ENCODE measurements at places on chromosomes 1 and 21. TPM values are rescaled to one million over a fixed set of nuclear protein-coding genes. Genes with fewer than 3 reads are reported as not detected.
A peak's percentile ranks its signal among the peaks of the same experiment; 100 is the strongest.

DNA sequence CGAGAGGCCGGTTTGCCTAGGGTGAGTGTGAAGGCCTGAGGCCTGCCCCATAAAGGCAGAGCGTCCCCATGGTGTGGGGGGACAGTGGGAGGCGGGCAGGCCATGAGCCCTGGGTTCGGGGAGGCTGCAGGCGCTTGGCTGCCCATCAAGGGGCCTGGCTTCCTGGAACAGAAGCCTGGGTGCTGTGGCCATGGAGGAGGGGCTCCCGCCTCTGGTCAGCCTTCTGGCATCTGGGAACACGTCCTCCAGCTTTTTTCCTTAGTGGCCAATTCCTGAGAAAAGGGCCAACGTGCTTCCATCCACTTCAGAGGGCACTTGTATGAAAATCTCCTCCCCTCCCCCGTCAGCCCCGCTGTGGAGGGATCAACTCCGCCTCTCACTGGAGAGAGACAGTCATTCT lies 58.7 kb downstream of the PRDM16 start:
- DNase-seq, result no peak

GRCh38 chr1:184422490-184423233 lies 35.8 kb downstream of the C1orf21 start:
- DNase-seq, result peak; percentile 19

DNA sequence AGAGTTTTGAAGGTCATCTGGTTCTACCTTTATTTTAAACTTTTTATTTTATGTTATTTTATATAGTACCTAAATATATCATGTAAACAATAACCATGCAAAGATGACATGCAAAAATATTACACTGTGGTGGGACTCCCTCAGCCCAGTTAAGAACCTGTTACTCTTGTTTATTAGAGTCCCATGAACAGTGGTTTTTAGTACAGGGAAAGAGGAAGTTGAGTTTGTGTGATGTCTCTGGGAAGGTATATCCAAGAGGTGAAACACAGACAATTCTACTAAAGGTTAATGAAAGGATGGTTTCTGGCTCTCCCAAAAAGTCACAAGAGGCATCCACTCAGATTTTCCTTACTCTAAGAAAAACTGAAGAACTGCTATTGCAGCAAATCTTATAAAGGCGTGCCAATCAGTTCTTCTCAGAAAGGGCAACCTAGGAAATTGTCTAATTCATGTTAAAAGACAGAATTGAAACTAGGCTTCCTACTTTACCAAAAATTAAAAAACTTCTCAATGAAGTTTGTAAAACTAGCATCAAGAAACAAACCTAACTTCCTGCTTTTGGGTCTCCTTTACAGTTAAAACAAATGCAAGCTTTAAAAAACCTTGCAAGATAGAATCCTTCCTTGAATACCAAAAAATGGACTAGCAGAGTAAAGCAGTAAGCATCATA lies 19.9 kb downstream of the GFI1 start:
- no peak for DNase-seq

DNA sequence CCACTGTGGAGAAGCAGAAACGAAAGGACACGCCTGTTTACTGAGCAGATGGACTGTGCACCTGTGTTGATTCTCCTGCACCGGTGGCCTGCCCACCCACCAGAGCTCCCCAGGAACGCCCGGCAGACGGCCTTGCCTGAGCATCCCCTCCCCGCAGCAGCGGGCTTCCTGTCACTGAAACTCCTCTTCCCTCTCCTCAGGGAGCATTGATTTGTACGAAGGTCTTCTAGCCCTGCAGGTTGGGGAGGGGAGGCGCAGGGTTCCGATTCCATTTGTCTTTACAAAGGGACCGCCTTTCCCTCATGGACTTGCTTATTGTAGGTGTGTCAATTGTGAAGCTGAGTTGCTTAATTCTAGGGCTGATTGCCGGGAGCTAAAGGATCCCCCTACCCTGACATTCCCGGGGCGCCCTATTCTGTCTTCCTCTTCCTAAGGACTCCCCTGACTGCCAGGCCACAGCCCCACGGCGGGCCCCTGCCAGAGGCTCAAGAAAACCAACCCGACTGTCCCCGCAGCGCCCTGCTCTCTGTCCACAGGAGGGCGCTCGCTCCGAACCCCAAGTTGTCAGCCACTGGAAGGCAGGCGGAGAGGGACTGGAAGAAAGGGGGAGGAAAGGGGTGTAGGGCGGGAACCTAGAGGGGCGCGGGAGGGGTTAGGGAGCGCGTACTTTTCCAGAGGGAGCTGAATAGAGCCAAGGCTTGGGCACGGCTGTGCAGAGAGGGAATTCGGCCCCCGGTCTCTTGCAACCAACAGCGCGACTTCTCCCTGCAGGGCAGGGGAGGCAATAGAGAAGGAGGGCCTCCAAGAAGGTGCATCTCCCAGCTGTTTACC lies 2.8 kb downstream of the S100A6 start:
- peak; percentile 84 for DNase-seq

DNA sequence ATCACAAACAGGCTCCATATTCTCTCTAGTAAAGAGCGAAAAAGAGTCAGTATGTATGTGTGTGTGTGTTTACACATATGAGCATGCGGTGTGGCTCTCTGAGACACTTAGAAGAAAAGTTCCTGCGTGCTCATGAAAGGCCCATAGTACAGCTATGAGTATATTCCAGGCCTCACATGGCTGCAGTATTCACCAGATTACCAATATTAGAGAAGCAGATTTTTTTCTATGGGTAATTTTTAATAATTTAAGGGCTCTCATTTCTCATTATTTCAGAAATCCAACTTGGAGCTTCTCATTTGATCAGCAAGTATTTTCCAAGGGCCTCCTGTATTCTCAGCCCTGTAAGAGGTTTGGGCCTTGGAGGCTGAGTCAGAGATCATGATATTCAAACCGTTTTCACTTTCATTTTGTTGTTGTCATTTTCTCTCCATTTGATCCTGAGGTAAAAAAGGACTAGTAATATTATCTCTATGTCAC lies 232.9 kb upstream of the SGIP1 start:
- DNase-seq, result no peak

DNA sequence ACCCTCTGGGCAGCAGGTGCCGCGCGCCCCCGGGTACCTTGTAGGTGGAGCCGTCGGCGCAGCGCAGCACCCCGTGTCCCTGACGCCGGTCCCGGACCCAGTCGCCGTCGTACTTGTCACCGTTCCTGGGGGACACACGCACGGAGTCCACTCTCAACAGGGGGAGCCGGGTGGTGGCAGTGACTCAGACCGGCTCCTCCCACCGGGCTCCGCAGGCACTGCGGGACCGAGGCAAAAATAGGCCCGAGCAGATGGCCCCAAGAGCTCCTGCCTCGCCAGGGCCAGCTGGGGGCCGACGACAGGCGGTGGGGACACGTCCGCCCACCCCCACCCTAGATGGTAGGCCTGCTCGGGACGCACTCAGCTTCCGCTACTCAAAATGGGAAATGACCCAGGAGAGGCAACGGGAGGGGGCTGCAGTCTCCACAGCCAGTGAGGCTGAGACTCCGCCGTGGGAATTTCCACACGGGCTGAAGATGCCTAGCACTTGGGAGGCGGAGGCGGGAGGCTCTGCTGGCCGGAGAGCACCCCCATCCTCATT lies 6.3 kb downstream of the MORN1 start:
- no peak for DNase-seq

The OR2T35 gene
- not detected for total RNA-seq

The INSRR gene
- 3.0 TPM for total RNA-seq

The MEAF6 gene
- 175 TPM for total RNA-seq

The MROH7 gene
- total RNA-seq, result 18.0 TPM

The ELAPOR1 gene
- total RNA-seq, result 621 TPM

The LCE2C gene
- total RNA-seq, result 1.8 TPM

The CFAP74 gene
- total RNA-seq, result not detected

The CDK18 gene
- 16.2 TPM for total RNA-seq

The CLEC20A gene
- not detected for total RNA-seq

The TMPRSS2 gene
- 336 TPM for total RNA-seq

The CCT3 gene
- 167 TPM for total RNA-seq

The MTF1 gene
- total RNA-seq, result 8.8 TPM

The CCDC190 gene
- total RNA-seq, result not detected

The CITED4 gene
- total RNA-seq, result 138 TPM

The SLC30A2 gene
- 0.05 TPM for total RNA-seq
